ENCODE measurements at places on chromosomes 5 and 9. TPM values are rescaled to one million over a fixed set of nuclear protein-coding genes. Genes with fewer than 3 reads are reported as not detected.

Gene PCDHAC1
- total RNA-seq = 0.29 TPM

Gene C5orf52
- not detected for total RNA-seq

Gene RALGPS1
- 5.3 TPM for total RNA-seq

Gene NR2F1-AS1
- total RNA-seq = 15.9 TPM

Gene ADAMTS16
- 1.4 TPM for total RNA-seq

Gene PCDH12
- total RNA-seq = under 0.01 TPM

Measured in osteoblast (primary cell).